ENCODE measurements at places on chromosomes 13 and 19.

- DNase-seq, result no peak
Measured at GRCh38 chr13:59771272-59771671, 392.5 kb downstream of the DIAPH3 start.

GRCh38 chr13:100657881-100658315 is 16.7 kb downstream of the TMTC4 start:
- DNase-seq, result no peak

- no peak for DNase-seq
Measured at GRCh38 chr13:40200273-40200978, 466.0 kb downstream of the FOXO1 start.

GRCh38 chr13:48319531-48320398 is 16.2 kb downstream of the RB1 start:
- DNase-seq, result no peak

- DNase-seq, result no peak
Measured at GRCh38 chr13:52345048-52345447, 60.9 kb downstream of the THSD1 start.

DNA sequence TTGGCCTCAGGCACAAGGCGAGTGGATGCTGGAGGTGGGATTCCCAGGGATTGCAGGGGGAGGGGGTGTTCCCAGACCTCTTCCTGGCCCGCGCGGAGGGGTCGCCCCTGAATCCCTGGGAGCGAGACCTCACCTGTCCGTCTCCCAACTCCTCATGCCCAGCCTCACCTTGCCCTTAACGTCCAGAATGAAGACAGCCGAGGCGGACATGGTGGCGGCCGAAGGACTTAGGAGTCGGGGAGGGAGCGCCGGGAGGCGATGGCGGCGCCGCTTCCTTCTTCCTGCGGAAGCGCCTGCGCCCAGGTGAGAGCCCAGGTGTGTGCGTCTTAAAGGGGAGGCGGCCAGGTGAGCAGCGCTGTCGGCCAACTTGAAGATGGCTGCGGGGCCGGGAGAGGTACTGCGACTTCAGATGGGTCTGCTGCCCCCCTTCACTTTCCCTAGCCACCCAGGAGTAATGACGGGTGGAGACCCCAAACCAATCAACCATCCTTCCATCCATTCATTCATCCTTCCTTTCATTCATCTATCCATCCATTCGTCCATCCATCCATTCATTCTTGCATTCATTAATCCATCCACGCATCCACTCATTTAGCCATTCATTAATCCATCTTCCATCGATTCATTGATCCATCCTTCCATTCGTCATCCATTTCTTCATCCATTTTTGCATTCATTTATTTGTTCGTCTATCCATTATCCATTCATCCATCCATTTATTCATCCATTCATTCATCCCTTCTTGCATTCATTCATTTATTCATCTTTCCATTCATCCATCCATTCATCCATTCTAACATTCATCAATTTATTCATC is at the start of gene AP1M2:
Gene AP1M2 (minus strand): TSS at position 291 of the 817 bp plus-strand sequence. CDS start 81 bp downstream, at position 210.
- no peak for DNase-seq

GRCh38 chr19:35461060-35461459 is 13.0 kb downstream of the FFAR2 start:
- no peak for DNase-seq

- peak; percentile 73 for DNase-seq
Measured at GRCh38 chr19:38634757-38635482, 12.5 kb upstream of the ACTN4 start.

GRCh38 chr13:48311223-48311622 is 7.7 kb downstream of the RB1 start:
- no peak for DNase-seq

DNA sequence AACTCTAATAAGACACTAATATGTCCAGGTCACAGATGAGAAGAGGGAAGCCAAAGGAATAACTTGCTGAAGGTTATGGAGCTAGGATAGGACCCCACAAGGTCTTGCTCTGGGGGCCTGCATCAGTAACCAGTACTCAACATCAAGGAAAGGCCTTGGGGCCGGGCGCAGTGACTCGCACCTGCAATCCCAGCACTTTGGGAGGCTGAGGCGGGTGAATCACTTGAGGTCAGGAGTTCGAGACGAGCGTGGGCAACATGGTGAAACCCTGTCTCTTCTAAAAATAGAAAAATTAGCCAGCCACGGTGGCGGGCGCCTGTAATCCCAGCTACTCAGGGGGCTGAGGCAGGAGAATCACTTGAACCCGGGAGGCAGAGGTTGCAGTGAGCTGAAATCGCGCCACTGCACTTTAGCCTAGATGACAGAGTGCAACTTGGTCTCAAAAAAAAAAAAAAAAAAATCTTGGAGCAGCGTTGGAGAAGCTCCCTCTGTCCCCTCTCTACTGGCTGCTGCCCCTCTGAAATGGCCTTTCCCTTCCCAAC is 1.8 kb downstream of the LONP1 start:
- peak; percentile 22 for DNase-seq

- no peak for DNase-seq
Measured at GRCh38 chr19:56117376-56117884, 3.7 kb downstream of the ZNF787 start.

GRCh38 chr13:35791184-35791851 is 314.8 kb upstream of the MAB21L1 start:
- no peak for DNase-seq

DNA sequence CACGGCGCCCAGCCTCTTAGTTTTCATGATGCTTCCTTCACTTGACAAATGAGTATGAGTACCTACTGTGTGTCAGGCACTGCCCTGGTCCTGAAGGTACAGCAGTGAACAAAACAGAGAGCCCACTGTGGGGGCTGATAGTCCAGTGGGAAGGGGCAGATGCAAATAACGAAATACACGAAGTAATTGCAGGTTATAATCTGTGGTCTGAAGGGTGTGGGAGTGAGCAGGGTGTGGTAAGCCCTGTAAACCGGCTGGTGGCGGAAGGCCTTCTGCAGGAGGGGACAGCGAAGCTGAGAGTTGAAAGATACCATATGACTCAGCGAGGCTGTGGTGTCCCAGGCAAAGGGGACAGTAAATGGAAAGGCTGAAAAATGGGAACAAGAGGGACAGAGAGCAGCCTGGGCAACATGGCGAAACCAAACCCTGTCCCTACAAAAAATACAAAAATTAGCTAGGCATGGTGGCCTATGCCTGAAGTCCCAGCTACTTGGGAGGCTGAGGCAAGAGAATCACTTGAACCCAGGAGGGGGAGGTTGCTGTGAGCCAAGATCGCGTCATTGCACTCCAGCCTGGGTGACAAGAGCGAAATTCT is 60.5 kb downstream of the MAP4K1 start:
- DNase-seq, result peak; percentile 18

- DNase-seq, result no peak
Measured at GRCh38 chr13:40819797-40820315, 30.4 kb downstream of the SLC25A15 start.

All from Caki2 (cell line).